ENCODE measurements at places on chromosomes 4 and X.

DNA sequence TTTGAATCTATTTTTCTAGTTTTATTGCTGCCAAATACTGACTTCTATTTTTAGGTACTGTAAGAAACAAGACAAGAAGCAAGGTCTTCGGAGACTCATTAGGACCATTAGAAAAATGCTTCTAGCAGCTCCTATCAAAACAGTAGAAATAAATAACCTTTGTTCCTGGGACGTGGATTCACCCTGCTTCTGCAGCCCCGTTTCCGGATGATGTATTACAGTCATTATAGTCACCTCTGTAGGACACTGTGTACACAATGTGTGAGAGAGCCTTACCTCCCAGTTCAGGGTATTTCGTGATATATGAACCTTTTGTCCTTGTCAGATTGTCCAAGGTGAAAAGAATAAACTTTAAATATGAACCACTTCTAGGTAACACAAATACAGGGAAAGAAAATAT lies 484.0 kb upstream of the TECRL start:
- no peak for DNase-seq

- no peak for DNase-seq
Observed at GRCh38 chr4:90254357-90254756, 127.2 kb downstream of the CCSER1 start.

GRCh38 chrX:24245202-24245601 lies 68.7 kb downstream of the SUPT20HL2 start:
- DNase-seq = no peak

GRCh38 chr4:4859325-4859798 lies at the start of gene MSX1:
TSS of gene MSX1 (plus strand) at chr4:4859665. CDS start at chr4:4859900, 235 bp downstream.
- no peak for DNase-seq

- no peak for DNase-seq
Observed at GRCh38 chr4:94454405-94454804, 2.7 kb downstream of the PDLIM5 start.

Data from vagina (tissue), 2 donors.